ENCODE measurements at places on chromosomes 13 and 19.

DNA sequence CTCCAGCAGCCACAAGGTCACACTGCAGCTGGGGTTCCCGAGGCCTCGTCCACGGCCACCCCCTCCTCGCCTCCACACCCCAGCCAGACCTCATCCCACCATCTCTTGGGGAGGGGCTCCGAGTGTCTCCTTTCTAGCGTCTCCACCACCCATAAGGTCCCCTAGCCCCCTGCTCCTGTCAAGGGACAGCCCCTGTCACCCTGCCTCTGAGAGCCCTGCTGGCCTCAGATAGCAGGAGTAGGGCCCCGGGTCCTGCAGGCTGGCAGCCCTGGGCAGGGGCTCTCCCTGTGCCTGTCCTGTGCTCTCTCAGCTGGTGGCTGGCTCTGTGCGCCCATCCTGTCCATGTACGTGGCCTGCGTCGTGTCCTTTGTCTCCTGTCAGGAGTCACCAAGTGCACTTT lies 17.0 kb downstream of the COMP start:
- no peak for DNase-seq

DNA sequence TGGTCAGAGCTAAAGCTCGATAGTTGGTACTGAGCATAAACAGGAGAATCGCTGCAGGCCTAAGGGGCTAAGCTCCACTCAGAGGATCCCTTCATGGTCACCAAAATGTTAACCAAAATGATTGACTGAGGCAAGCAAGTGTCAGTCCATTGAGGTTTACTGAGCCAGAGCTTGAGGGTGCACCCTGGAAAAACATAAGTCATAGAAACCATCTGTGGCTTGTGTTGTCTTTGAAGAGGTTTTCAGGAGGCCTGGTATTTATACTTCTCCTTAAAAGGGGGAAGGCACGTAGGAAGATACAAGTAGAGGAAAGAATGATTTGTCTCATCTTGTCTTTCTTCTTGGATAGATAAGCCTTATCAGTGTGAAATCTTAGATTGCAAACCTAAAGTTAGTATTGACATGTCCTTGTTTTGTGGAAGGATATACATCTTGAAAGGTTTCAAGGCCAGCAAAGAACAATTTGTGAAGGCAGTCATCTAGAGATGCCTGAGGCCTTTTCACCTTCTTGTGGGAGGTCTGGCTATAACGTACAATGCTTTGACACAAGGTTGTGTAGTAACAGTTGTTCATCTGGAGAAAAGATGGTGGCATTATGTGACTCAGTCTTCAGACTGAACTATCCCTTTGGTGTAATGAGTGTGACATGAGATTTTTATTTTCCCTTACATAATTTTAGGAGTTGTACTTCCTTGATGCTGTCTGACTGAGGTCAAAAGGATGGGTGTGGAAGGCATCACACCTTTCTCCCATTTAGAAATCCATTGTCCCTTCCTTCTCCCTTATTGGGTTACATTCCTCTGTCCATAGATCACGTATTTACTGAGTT lies 14.7 kb upstream of the CEACAM6 start:
- no peak for DNase-seq

- DNase-seq, result no peak
Observed at GRCh38 chr19:31357315-31357673, 8.1 kb upstream of the TSHZ3 start.

DNA sequence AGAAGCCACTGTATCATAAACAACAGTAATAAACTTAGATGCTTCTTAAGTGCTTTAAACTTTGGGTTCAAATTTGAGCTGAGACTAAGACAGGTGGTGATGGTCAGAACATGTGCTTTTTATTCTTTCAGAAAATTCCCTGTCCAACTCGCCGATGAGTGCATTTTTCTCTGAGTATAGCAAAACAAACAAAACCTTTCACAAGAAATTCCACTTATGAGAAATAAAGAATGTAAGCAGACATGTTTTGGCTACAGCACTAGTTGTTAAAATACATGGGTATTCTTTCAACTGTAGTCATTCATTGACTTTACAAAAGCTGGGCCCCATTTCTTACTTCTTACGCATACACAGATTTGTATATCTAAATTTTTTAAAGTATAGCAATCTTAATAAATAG lies 125.6 kb downstream of the SPRY2 start:
- no peak for DNase-seq

DNA sequence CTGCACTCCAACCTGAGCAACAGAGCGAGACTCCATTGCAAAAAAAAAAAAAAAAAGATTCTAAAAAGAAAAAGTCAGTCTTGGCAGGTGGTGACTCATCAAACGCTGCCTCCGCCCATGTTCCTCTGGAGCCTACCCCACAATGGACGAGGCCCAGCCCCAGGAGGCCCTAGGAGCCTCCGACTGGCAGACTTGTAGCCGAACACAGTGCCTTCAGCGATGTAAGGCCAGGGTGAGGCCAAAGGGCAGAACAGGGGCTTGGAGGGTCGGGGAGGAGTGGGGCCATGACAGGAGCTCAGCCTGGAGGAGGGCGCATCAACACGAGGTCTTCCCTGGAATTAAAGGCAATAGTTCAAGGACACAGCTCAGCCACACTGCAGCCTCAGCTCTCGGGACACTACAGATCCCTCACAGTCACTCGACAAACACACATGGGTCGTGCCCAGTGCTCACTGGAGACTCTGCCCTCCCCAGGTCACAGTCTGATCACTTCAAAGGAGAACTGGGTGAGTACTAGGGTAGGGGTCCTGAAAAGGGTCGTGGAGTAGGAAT lies 5.1 kb downstream of the USE1 start:
- DNase-seq, result peak; percentile 89

DNA sequence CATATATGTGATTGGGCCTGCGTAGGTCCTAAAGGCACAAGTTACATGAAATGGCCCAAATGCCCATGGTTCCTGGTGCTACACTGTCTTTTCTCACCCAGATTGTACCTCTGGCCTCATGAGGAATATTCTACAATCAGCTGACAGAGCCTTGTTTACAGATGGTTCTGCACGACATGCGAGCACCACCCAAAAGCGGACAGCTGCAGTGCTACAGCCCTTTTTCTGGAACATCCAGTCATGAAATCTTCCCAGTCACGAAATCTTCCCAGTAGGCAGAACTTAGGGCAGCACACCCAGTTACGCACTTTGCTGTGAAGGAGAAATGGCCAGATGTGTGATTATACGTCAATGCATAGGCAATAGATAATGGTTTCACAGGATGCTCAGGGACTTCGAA lies 7.7 kb upstream of the ELF1 start:
- no peak for DNase-seq

- DNase-seq, result no peak
Observed at GRCh38 chr19:55095260-55096060, 19.8 kb downstream of the EPS8L1 start.

DNA sequence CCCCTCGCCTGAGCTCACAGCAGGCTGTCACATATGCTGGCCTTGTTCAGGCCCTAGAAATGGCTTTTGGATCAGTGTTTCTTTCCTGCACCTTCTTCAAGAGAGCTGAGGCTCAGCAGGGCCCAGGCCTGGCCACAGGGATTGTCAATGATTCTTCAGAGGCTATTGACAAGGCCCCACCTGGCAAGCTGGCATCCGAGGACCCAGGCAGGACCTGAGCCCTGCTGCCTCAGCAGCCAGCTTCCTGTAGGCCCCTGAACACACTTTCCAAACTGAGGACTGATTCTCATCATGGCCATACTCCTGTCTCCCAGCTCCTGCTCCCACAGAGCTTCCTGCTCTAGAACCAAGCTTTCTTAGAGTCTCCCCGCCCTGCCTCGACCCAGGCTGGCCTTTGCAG lies 136.8 kb downstream of the UQCRFS1 start:
- no peak for DNase-seq

- DNase-seq, result no peak
Observed at GRCh38 chr19:4361152-4362046, 18.0 kb downstream of the MPND start.

DNA sequence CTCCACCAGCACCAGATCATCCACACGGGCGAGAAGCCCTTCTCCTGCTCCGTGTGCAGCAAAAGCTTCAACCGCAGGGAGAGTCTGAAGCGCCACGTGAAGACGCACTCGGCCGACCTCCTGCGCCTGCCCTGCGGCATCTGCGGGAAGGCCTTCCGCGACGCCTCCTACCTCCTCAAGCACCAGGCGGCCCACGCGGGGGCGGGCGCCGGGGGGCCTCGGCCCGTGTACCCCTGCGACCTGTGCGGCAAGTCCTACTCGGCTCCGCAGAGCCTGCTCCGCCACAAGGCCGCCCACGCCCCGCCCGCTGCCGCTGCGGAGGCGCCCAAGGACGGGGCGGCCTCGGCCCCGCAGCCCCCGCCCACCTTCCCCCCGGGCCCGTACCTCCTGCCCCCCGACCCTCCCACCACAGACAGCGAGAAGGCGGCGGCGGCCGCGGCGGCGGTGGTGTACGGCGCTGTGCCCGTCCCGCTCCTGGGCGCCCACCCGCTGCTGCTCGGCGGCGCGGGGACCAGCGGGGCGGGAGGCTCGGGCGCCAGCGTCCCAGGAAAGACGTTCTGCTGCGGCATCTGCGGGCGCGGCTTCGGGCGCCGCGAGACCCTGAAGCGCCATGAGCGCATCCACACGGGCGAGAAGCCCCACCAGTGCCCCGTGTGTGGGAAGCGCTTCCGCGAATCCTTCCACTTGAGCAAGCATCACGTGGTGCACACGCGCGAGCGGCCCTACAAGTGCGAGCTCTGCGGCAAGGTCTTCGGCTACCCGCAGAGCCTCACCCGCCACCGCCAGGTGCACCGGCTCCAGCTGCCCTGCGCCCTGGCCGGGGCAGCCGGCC lies 9.4 kb downstream of the ZNF784 start:
- DNase-seq, result no peak

GRCh38 chr13:50990818-50991506 lies 81.4 kb downstream of the RNASEH2B start:
- peak; percentile 73 for DNase-seq

GRCh38 chr13:74452881-74453280 lies 318.7 kb upstream of the KLF12 start:
- no peak for DNase-seq

- peak; percentile 16 for DNase-seq
Observed at GRCh38 chr19:5436106-5436947, 18.9 kb upstream of the ZNRF4 start.

- DNase-seq, result peak; percentile 21
Observed at GRCh38 chr19:7478173-7478842, 10.5 kb downstream of the PEX11G start.

GRCh38 chr13:93900731-93901130 lies 578.8 kb downstream of the DCT start:
- no peak for DNase-seq

GRCh38 chr19:35592226-35592625 lies 6.3 kb downstream of the PMIS2 start:
- peak; percentile 57 for DNase-seq

GRCh38 chr13:102651892-102652291 lies 43.0 kb downstream of the METTL21C start:
- peak; percentile 51 for DNase-seq

GRCh38 chr19:30556230-30556711 lies 184.1 kb downstream of the ZNF536 start:
- no peak for DNase-seq

- no peak for DNase-seq
Observed at GRCh38 chr19:14516048-14516534, 2.1 kb downstream of the DNAJB1 start.

GRCh38 chr19:45502111-45502510 lies 3.9 kb downstream of the PPM1N start:
- DNase-seq, result no peak
